Hepatic stellate cell (primary cell): ENCODE measurements at places on chromosomes 16 and 17.

- DNase-seq = no peak
Observed at GRCh38 chr17:35666070-35666469, 65.4 kb upstream of the RASL10B start.

GRCh38 chr16:4846503-4846900 is 586 bp downstream of the GLYR1 start:
- DNase-seq = peak; percentile 70

- DNase-seq = no peak
Observed at GRCh38 chr16:56855201-56855600, 9.8 kb upstream of the SLC12A3 start.

GRCh38 chr17:27622986-27623385 is 8.0 kb upstream of the LGALS9 start:
- DNase-seq = no peak

DNA sequence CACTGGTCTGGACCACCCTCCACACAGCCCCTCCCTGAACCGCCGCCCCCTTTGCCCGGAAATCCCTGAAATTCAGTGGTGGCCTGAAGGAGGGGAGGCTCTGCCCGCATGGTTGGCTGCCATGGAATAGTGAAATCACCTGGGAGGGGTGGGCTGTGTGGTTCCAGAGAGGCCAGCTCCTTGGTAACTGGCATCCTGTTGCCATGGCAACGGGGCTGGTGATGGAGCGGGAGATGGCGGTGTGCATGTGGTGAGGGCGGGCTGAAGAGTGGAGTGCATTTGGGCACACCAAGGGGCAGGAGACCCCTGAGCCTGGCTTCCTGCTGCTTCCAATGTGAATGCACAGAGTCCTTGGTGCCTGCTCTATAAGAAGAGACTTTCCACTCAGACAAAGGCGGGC is 2.4 kb downstream of the EFNB3 start:
- DNase-seq = no peak

DNA sequence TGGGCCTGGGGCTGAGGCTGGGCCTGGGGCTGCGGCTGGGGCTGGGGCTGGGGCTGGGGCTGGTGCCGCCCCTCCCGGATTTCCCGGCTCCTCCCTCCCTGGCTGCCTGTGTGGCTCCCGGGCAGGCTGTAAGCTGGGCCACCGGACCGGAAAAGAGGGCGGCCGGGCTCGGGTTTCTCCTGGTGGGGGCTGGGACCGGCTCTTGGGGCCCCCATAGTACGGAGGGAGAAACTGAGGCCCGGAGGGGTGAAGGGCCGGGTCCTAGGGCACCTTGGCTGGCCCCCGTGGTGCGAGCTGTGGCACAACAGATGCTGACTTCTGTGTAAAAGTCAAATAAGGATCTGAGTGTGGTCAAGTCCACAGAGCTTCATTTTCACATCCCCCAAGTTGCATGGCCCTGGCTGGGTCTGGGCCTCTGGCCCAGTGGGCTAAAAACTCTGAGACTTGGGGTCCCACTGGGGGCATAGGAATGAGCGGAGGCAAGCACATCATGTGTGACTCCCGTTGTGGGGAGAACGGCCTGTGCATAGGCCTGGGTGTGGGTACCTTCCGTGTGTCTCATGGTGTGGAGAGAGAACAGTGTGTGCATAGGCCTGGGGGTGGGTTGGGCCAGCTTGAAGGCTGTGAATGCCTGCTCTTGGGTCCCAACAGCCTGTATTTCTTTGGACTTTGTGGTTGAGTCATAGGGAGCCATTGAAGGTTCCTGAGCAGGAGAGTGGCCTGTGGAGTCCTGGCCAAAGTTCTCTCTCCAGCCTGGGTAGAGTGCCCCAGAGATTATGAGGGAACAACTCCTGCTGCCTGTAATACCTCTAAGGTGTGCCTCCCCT is 123.9 kb upstream of the CIBAR2 start:
- DNase-seq = peak; percentile 83

DNA sequence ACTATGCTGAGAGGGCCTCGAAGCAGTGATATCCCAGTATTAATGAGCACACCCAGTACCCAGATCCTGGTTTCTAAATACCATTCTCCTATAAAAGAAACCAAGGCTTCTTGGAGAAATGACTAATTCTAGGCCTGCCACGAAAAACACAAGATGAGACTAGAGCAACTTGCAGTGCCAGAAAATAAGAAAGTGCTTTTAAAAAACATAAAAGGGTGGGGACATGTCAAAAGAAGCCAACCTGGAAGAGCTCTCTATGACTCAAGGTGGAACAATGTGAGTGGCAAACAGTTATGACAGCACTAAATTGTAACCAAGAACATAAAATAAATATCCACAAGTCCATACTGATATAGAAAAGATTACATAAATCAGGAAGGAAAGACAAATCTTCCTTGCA is 153.2 kb upstream of the KCNJ18 start:
- DNase-seq = no peak

- DNase-seq = no peak
Observed at GRCh38 chr16:81581107-81581506, 136.5 kb downstream of the CMIP start.

DNA sequence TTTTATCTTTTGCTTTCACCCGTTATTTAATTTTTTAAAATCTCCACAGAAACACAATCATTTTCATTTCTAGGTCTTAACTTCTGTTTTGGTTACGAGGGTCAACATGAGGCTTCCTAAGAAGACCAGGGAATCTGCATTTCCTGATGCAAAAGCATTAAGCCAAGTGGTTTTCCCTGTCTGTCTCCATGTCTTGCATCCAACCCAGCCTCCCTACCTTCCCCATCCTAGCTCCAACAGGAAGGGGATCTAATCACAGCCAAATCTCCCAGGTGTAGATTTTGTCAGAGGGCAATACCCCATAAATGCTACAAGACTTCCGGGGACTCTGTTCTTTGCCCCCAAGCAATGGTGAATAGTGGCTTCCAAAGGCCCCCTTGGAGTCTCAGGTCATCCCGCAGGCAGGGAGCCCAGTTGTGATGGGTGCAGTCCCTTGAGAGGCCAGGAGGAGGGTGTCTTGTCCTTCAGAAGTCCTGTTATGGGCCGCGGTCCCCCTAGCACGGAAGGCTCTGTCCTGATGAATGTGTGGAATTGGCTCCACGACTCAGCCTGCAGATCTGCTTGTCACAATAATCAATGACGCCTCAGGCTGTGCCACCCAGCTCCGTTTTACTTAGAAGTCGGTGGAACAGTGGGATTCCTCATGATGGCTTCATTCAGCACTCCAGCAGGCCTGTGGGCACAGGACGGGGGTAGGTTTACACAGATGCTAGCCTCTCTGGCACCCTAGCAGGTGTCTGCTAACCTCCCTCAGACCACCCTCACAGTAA is 141.1 kb downstream of the RGS9 start:
- DNase-seq = peak; percentile 84
